Tibial nerve (tissue), 4 donors: ENCODE measurements at places on chromosomes 12 and 14. TPM values are rescaled to one million over a fixed set of nuclear protein-coding genes. Genes with fewer than 3 reads are reported as not detected.

The TBX5 gene
- not detected for total RNA-seq

- peak; percentile 15 for DNase-seq
Observed at GRCh38 chr12:7695566-7696197, at the start of gene GDF3. Gene GDF3, minus strand, starts transcription at chr12:7695775. Its CDS starts 47 bp downstream, at chr12:7695728.

- DNase-seq, result no peak
Observed at GRCh38 chr12:124861898-124862676, 1.6 kb downstream of the SCARB1 start.

- DNase-seq, result no peak
Observed at GRCh38 chr12:65891219-65891618, 66.9 kb downstream of the HMGA2 start.

The TAS2R10 gene
- 0.59 TPM for total RNA-seq

The TCL1B gene
- not detected for total RNA-seq

DNA sequence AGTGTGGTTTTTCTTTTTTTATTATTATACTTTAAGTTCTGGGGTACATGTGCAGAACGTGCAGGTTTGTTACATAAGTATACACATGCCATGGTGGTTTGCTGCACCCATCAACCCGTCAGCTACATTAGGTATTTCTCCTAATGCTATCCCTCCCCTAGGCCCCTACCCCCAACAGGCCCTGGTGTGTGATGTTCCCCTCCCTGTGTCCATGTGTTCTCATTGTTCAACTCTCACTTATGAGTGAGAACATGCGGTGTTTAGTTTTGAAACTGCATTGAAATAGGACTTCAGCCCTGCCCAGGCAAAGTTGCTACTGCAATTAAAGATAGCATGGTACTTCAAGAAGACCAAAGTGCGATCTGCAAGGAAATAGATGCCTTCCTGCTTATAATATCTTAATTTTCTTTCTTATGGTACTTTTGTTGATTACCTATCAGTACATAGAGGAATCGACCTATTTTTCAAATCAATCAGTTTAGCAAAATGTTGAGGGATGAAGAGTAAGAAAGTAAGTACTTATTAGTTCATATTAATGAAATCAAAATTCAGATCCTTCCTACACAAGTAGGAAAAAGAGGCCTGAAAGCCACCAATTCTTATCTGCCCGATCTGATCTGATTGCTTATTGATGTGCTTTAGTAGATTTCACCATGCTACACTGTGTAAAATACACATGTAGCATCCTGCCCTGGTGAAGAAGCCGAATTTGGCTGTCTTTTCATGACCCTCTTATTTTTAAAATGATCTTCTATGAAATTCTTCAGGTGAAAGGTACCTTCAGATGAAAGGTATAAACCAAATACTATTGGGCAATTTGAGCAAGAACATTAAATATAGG lies 1.6 kb downstream of the LTA4H start:
- DNase-seq, result no peak

- DNase-seq, result no peak
Observed at GRCh38 chr14:68886109-68886434, 93.0 kb downstream of the ACTN1 start.

- DNase-seq, result no peak
Observed at GRCh38 chr14:94494085-94494484, 15.2 kb downstream of the SERPINA12 start.

- DNase-seq, result no peak
Observed at GRCh38 chr12:64685050-64685449, 74.2 kb downstream of the GNS start.

- DNase-seq, result no peak
Observed at GRCh38 chr12:66746489-66747201, 67.8 kb upstream of the GRIP1 start.

- DNase-seq, result no peak
Observed at GRCh38 chr12:124484526-124484953, 82.9 kb downstream of the NCOR2 start.

The MYH7 gene
- not detected for total RNA-seq

GRCh38 chr12:101642115-101643067 lies 47.6 kb downstream of the MYBPC1 start:
- no peak for DNase-seq
